ENCODE measurements at places on chromosomes 4 and X.

DNA sequence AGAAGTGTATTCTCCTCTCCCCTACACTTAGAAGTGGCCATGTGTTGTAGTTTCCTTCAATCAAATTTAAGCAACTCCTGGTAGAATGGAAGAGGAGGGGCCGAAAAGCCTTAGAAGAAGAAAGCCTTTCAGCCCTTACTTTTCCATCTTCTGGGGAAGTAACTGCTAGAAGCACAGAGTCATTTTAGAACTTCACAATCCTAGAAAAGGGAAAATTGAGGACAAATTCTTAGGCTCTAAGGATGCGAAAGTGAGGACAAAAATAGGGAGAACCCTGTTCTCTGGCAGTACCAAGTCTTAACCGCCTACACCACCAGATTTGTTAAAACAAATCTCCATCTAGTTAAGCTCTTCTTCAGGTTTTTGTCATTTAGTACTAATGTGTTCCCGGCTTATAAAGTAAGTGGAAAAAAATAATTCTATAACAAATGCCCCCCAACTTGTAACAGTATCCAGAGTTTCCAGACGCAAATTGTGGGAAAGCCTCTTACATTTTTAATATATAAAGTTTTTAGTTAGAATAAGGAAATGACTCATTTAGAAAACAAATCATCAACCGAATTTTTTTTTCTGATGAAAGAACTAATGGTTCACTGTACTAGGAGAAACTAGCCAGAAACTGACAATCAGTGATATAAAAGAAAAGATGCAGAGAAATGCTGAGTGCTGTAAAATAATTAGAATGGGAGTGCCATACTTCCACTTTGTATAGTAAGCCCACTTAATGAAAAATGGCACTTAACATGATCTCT, 76.0 kb downstream of the ARAP2 start:
- DNase-seq, result no peak

GRCh38 chr4:150464523-150464922, 117.4 kb upstream of the MAB21L2 start:
- no peak for DNase-seq

DNA sequence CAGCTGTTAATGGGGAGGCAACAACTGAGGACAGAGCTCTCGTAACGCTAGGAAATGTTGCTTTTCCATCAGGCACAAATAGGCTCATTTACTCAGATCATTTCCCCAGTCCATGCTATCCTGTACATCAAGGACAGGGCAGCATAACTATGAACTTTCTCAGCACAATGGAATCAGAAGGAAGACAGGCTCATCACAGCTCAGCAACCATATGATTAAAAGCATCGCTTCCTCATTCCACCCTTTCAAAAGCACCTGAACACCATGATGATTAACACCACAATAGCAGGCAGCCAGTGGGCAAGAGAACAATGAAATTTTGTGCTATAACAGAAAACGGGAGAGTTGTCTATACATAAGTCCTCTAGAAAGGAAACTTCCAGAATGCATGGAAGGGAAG, 297.8 kb downstream of the ZNF674 start:
- no peak for DNase-seq

GRCh38 chrX:64151911-64152310, 53.6 kb downstream of the AMER1 start:
- no peak for DNase-seq

- DNase-seq, result no peak
Observed at GRCh38 chr4:158801066-158801465, 32.2 kb downstream of the FNIP2 start.

DNA sequence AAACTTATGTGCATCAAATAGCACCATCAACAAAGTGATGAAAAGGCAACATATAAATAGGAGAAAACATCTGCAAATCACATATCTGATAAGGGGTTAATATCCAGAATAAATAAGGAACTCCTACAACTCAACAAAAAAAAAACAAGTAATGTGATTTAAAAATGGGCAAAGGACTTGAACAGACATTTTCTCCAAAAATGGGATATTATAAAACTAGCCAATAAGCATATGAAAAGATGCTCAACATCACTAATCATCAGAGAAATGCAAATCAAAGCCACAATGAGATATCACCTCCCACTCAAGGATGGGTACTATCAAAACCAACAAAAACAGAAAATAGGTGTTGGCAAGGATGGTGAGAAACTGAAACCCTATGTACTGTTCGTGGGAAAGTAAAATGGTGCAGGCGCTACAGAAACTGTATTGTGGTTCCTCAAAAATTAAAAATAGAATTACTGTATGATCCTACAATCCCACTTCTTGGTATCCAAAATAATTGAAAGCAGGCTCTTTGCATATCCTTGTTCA, 2.4 kb downstream of the DNAJB14 start:
- DNase-seq, result no peak

- no peak for DNase-seq
Observed at GRCh38 chr4:84582988-84583875, at the start of gene CDS1. Gene CDS1, plus strand, starts transcription at chr4:84583127. Its CDS starts 275 bp downstream, at chr4:84583402.

DNA sequence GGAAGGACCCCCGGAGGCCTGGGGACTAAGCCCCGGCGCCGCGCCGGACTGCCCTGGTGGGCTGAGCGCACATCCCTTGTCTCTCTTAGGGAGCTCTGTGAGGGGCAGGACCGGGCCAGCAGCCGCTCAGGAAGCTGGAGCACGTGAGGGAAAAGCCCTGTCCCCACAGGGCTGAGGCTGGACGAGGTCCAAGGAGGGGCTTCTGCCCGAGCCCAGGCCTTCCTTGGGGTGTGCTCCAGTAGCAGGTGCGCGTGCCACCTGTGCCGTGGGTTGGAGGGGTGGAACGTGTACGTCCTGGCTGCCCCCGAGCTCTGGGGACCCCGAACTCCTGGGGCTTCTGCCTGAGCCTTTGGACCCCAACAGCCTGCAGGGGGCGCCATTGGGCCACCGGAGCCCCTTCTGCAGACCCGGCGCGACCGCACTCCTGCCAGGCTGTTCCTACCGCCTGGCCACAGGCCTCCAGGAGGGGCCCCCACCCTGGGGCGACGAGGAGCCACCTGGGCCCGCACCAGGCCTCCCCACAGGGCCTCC, 27.2 kb downstream of the TACC3 start:
- DNase-seq, result peak; percentile 83

DNA sequence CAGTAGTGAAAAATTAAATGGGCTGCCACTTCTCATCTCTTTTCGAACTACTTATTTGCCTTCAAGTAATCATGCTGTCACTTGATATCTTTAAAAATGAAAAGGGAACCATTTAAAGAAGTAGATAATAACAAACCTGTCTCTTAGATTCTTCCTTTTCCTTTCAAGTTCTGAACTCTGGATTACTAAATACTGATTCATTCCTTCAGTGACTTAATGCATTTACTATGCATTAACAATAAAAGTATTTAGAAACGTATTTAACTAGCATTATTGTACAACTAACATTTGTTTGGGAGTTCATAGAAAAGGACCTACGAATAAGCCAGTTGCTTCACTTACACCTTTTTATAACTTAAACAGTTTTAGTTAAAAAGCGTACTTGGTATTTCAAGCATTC, 61.1 kb upstream of the RAB33B start:
- DNase-seq, result no peak

DNA sequence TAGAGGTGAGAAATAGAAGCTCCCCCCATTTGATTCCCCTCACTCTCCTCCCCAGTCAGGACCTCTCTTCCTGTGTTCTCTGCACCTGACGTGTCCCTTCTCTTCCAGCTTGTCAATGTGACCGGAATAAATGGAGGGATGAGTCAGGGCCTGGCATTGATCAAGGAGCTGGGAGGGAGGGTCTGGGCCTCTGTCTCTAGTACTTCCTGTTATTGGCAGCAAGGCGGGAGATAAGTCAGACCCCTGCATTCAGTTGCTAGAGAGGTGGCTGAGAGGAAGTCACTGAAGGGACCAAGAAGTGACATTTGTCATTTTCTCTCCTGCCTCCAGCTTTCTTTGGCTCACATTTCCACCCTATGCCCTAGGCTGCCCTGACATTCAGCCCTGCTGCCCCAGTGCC, 35.1 kb upstream of the ZNF41 start:
- no peak for DNase-seq

- DNase-seq, result no peak
Observed at GRCh38 chr4:101824500-101824899, 34.0 kb downstream of the BANK1 start.

- DNase-seq, result no peak
Observed at GRCh38 chr4:99165978-99166377, 21.9 kb upstream of the ADH4 start.

DNA sequence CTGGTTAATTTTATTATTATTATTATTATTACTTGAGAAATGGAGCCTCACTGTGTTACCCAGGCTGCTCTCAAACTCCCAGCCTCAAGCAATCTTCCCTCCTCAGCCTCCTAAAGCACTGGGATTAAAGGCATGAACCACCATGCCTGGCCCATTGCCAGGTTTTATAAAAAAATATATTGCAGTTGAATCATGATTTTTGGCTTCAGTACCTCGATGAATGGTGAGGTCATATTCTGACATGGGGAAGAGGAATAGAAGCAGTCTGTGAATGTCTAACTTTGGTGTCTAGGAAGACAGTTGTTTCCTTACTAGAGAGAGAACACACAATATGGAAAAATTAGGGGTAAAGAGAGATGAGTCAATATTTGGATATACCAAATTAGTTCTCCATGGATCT, 32.0 kb downstream of the CCSER1 start:
- no peak for DNase-seq

GRCh38 chr4:78661921-78662521, 110.5 kb downstream of the ANXA3 start:
- DNase-seq, result no peak

DNA sequence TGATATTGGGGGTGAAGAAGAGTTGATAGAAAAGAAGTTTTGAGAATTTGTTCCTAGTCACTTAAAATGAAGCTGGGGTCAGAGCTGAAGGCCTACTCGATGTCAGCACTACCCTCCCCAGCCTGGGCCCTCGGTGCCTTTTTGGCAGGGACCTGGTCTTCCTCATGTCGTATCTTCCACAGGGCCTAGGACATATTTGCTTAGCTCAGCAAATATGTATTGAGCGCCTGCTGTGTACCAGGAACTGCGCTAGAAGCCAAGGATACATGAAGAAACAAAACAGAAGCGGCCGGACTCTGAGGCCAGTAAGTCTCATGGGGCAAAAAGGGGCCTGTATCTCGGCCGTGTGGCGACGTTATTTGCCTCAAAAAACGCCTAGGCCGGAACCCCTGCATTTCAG, 44.3 kb downstream of the DCTD start:
- no peak for DNase-seq

DNA sequence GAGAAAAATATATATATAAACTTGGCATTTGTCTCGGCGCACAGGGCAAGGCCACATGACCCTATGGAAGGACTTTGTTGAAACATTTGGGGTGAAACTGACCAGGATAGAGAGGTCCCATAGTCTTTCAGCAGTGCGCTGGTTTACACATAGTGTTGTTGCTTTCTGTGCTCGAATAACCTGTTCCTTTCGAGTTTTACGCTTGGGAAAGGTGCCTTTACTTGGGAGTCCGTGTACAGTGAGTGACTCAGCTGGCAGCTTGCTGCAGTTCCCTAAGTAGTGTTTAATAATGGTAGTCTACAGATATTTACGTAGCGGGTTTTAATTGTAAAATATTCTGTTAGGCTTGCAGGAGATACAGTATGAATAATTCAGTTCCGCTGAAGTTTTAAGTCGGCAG, 578 bp downstream of the APOOL start:
- DNase-seq, result no peak

GRCh38 chr4:17166954-17167353, 268.5 kb upstream of the LDB2 start:
- no peak for DNase-seq

DNA sequence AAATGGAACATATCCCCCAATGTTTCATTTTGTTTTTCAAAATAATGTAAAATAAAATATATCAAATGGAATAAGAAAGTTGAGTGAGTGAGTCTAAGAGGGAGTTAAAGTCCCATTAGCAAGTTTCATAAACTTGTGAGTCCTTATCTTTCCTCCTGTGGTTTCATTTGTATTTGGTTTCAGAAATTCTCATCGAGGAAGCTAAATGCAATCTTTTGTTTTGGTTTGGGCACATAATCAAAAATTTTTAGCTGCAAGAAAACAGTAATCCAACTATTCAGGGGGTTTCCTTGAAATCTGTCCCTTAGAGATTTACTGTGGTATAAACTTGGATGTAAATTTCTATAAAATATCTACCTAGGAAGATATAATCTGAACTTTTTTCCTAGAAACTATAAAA, 124.2 kb downstream of the CAMK2D start:
- no peak for DNase-seq

DNA sequence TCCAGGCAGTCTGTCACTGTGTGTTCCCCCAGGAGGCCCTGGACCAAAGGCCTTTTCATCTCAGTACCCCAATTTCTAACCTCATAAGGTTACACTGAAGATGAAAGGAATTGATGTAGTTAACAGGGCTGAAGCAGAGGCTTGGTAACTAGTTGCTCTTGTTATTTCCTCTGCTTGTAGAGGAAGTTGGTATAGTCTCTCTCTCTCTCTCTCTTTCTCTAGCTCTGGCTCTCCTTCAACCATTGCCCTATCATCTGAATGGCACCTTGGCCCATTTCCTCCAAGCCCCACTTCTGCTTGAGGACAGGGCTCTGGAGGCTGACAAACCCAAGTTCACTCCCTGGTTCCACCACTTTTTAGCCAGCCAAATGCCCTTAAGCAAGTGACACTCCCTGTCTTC, 96.1 kb downstream of the MAMLD1 start:
- no peak for DNase-seq

- peak; percentile 18 for DNase-seq
Observed at GRCh38 chr4:26787461-26788340, 72.9 kb upstream of the STIM2 start.

GRCh38 chr4:142840516-142841123, 5.5 kb downstream of the INPP4B start:
- no peak for DNase-seq

- DNase-seq, result no peak
Observed at GRCh38 chrX:39729981-39730661, 367.6 kb downstream of the BCOR start.

DNA sequence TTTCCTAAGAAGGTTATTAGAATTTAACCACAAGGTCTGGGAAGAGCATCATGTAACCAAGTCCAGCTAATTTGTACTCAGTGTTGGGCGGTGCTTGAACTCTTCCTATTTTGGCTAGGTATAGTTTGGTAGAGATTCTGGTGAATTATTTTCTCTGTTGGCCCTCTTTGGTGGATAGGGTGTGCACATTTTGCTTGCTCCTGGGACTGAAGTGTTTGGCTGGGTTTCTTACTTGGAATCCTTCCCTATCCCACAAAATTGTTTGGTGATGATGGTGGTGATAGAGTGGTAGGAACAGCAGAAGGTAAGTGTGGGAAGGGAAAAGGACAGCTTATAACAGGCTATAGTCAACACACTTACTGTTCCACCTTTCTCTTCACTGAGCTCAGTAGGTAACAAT, 194.8 kb upstream of the GPC4 start:
- no peak for DNase-seq

- no peak for DNase-seq
Observed at GRCh38 chr4:78938474-78938867, 767 bp downstream of the PAQR3 start.

GRCh38 chrX:39921838-39922237, 175.9 kb downstream of the BCOR start:
- no peak for DNase-seq
